ENCODE measurements at places on chromosomes 1 and 21.
A peak's percentile ranks its signal among the peaks of the same experiment; 100 is the strongest.

GRCh38 chr1:178048426-178048825, 45.5 kb upstream of the RASAL2 start:
- DNase-seq, result no peak

DNA sequence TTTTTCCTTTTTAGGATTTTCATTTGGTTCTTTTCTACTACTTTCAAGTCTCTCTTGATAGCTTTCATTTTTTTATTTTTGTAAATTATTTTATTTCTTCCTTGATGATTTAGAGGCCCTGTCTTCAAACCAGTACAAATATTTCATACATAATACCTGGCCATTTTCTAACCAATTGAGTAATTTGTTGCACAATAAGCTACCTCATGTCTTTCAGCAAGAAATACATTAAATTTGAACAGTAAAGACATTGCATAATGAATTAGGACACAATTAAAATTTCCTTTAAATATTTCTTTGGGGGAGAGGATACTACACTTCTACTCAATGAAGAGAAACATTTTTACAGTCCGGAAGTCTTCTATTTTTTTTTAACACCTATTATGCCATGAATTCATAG, 15.6 kb upstream of the COL9A2 start:
- no peak for DNase-seq

DNA sequence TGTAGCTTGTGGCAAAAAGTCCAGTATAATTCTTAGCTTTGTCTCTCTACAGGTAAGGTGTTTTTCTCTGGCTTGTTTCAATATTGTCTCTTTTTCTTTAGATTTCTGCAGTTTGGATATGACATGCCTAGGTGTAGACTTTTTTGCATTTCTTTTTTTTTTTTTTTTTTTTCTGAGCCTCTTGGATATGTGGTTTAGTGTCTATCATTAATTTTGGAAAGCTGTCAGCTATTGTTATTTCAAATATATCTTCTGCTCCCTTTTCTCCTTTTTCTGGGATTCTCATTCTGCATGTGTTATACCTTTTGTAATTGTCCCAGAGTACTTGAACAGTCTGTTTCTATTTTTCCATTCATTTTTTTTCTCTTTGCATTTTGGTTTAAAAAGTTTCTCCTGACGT, 243.2 kb downstream of the DSCAM start:
- DNase-seq, result no peak

- no peak for DNase-seq
Measured at GRCh38 chr1:111679541-111679940, 59.7 kb downstream of the INKA2 start.

- DNase-seq, result no peak
Measured at GRCh38 chr1:47460456-47460855, 22.6 kb downstream of the FOXD2 start.

- DNase-seq, result no peak
Measured at GRCh38 chr1:67250051-67250653, 57.5 kb upstream of the IL12RB2 start.

GRCh38 chr1:147341246-147341645, 98.8 kb downstream of the CHD1L start:
- no peak for DNase-seq

DNA sequence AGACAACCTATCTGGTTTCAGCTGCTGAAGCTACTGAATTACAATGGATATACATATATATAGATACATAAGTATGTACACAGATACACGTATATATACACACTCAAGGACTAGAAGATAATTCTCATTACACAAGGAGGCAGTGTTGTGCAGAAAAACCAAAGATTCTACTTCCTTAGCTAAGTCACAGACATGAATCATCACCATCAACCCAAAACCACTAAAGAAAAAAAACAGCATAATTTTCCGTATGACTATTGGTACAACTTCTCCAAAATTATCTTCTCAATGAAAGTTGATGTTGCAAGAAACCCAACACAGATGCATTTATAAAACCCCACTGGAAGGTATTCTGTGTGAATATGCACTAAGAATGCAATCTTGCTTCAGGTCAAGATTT, 36.8 kb upstream of the RPF1 start:
- peak; percentile 84 for DNase-seq

GRCh38 chr1:17165823-17166222, 39.1 kb upstream of the PADI1 start:
- DNase-seq, result no peak

DNA sequence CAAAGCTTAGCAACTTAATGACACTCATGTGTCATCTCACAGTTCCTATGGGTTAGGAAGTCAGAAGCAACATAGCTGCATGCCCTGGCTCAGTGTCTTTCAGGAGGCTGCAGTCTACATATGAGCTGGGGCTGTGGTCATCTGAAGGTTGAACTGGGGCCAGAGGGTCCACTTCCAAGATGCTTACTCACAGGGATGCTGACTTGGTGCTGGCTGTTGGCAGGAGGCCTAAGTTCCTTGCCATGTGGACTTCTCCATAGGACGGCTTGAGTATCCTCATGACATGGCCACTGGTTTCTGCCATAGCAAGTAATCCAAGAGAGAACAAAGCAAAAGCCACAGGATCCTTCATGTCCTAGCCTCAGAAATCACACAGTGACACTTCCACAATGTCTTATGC, 12.1 kb upstream of the FAM43B start:
- DNase-seq, result no peak

GRCh38 chr1:19467199-19468187, 17.8 kb downstream of the CAPZB start:
- DNase-seq, result no peak

DNA sequence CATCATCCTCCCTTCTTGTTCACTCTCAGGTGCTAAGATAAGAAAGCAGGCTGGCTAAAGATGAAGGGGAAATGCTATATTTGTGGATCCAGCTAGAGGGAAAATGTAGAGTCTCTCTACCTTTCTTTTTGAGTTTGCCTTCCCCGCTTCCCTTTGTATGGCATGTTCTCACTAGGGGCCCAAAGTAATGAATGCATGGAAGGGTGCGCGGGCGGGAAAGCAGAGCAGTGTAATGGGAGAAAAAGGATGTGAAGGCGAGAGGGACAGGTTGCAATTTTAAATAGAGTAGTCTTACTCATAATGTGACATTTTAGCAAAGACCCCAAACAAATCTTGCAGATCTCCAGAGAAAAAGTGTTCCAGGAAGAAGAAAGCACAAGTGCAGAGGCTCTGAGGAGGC, 105.1 kb upstream of the ATP1B1 start:
- DNase-seq, result no peak

GRCh38 chr21:15332572-15332971, 267.8 kb upstream of the NRIP1 start:
- DNase-seq, result no peak

GRCh38 chr1:201707656-201708055, 121.3 kb upstream of the IPO9 start:
- no peak for DNase-seq

DNA sequence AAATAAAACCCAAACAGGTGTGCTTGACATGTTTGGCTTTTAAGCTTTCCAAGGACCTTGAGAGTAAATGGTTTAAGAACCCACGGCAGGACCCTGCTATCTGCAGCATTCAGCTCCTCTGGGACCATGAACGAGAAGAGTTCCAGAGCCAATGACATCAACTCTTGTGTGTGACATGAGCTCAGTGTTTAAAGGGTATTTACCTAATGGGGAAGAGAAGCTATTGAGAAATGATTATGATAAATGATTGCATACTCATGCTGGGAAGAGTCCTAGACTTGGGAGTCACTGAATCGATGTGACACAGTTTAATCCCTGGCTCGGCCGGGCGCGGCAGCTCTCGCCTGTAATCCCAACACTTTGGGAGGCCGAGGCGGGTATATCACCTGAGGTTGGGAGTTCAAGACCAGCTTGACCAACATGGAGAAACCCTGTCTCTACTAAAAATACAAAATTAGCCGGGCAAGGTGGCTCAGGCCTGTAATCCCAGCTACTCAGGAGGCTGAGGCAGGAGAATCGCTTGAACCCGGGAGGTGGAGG, 55.4 kb downstream of the KANK4 start:
- no peak for DNase-seq

GRCh38 chr1:47362828-47363227, 29.2 kb downstream of the CMPK1 start:
- DNase-seq, result no peak

GRCh38 chr1:7107109-7107830, 322.0 kb downstream of the CAMTA1 start:
- DNase-seq, result no peak
